ENCODE measurements at places on chromosomes 7 and 10.

GRCh38 chr10:132933308-132934042 is 8.9 kb downstream of the CFAP46 start:
- DNase-seq: no peak

DNA sequence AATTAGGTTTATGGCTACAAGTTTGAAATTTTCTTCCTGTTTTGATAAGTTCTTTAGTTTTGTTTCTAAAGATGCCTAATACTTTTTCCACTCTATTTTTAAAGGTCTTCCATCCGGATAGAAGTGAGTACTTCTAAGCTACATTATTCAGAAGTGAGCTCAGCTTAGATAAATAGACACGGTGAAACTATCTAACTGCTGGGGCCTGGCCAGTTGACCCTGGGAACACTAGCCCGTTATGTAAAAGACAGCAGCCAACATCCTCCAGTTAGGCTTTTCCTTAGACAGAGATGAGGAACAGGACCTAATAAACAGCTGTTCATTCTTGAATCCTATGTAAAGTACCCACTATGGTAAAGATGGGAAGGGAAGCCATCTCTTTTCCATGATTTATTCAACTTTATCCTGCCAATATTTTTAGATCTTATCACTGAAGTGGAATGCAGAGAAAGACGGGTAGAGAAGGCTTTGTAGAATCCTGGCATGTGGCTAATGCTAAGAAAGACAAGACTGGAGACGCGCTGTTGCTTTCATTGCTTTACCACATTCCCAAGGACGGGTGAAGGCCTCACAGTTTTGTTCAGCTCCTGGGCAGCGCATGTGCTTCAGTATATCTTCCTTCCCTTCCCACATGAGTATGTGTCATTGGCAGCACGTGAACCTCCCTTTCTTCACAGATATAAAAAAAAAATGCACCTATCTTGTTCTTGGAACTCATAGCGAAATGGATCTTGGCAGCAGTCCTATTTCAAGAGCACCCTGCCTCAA is 340.0 kb upstream of the MEOX2 start:
- no peak for DNase-seq

DNA sequence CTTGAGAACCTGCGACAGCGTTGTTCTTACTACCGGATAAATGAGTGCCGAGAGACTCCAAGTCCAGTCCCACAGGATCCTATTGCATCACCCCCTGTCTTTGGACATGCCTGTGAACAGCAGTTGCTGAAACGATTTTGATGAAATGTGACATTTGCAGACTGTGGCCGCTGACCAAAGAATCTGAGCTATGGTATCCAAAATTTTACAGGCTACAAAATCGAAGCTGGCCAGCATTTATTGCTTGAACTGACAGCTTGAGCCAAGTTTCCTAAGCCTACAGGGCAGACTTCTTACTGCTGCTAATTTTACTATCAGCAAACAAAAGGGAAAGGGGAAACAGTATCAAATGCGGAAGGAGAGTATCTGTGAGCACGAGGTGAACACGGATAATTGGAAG is 12.1 kb upstream of the NPVF start:
- no peak for DNase-seq

DNA sequence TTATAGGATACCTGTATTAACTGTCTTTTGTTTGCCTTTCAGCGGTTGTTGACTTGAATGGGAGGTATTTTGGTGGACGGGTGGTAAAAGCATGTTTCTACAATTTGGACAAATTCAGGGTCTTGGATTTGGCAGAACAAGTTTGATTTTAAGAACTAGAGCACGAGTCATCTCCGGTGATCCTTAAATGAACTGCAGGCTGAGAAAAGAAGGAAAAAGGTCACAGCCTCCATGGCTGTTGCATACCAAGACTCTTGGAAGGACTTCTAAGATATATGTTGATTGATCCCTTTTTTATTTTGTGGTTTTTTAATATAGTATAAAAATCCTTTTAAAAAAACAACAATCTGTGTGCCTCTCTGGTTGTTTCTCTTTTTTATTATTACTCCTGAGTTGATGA is 26.6 kb downstream of the RBM17 start:
- no peak for DNase-seq

DNA sequence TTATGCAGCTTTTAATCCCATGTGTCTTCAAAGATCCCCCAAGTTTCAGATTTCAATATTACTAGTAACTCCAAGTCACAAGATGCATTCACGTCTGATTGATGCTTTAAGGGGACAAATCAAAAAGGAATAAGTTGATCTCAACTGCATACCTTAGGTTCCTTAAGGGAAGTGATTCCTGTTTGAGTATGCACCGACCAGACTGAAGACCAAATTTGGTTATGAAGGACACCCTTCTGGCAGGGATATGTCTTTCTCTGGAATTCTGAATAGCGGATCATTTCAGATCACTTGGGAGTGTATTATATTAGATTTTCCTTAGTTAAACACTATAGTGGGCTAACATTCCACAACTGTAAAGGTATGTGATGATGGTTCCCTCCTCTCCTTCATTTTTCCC is 4.3 kb downstream of the KIF5B start:
- DNase-seq: no peak

DNA sequence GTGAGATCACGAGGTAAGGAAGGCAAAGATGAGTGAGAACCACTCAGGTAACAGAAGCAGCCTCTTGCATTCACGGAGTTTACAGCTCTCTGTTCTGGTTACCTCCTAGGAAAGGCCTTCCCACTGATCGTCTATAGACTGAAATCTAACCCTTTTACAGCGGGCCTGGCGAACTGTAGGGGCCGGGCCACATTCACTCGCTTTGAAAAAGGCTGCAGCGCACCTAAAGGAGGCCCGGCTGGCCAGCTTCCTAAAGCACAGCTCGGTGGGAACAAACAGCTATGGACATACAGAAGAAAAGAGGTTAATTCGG is 565 bp downstream of the ATP5MK start:
- no peak for DNase-seq

DNA sequence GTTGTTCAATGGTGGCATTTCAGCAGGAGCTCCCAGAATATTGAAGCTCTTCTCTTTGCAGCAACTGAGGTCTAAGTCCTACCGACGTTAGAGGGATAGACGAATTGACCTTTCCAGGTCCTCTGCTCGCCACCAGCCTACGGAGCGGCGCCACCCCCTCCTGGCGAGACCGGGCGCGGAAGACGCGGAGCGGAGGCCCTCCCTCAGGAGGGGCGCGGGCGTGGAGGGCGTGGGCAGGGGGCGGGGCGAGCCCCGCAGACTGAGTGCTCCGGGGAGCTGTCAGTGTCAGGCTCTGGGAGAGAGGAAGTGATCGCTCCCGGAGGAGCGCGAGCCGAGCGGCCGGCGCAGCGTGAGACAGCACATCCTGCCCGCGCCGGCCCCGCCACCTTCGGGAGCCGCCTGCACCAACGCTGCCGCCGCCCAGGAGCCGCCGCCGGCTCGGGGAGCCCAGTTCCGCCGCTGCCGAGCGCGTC is at the start of gene DYNC1I1:
DYNC1I1 (plus strand) TSS at position 257 of the 473 bp plus-strand sequence. CDS start 32,176 bp downstream, outside the sequence.
- no peak for DNase-seq

- no peak for DNase-seq
These were observed 42.7 kb downstream of the PRF1 start for GRCh38 chr10:70559861-70560260.

DNA sequence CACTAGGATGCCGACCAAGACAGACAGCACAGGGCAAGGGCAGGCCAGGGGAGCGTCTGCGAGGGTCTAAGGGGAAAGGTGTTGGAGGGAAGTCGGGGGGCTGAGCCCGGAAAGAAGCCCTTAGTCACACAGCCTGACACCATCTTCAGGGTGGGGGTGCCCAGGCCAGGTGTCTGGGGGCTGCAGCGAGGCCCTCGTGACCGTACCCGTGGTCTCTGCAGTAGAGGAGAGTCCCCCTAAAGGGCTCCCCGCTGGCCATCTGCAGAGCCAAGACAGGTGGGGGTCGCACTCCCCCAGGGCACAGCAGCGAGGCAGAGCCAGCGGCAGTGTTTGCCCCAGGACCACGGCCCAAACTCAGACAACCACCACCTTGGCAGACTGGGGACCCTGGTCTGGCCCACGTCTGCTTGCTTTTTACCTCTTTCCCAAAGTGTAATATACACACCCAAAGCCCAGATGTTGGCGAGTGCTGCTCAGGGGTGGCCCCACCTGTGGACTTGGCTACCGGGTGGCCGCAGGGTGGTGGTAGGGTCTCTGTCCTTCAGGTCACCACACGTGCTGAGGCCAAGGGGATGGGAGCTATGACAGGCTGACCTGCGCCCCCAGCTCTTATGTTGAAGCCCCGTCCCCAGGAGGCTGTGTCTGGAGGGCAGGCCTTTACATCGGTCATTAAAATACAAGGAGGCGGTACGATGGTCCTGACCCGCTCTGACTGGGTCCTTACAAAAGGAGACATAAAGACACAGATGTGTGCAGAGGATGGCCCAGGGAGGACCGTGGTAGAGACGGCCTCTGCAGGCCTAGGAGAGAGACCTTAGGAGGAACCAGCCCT is 107.4 kb downstream of the DNAJB6 start:
- DNase-seq: no peak

DNA sequence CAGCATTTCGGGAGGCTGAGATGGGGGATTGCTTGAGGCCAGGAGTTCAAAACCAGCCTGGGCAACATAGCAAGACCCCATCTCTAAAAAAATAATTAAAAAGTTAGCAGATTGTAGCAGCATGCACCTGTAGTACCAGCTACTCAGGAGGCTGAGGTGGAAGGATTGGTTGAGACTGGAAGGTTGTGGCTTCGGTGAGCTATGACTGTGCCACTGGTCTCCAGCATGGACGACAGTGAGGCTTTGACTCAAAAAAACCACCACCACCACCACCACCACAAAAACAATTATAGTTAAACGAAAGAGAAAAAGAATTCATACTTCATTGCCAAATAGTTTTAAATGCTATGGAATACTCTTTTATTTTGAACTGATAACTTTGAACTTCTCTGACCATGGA is 63.4 kb downstream of the VTI1A start:
- DNase-seq: no peak

GRCh38 chr7:927031-927671 is 27.3 kb downstream of the ADAP1 start:
- DNase-seq: no peak

DNA sequence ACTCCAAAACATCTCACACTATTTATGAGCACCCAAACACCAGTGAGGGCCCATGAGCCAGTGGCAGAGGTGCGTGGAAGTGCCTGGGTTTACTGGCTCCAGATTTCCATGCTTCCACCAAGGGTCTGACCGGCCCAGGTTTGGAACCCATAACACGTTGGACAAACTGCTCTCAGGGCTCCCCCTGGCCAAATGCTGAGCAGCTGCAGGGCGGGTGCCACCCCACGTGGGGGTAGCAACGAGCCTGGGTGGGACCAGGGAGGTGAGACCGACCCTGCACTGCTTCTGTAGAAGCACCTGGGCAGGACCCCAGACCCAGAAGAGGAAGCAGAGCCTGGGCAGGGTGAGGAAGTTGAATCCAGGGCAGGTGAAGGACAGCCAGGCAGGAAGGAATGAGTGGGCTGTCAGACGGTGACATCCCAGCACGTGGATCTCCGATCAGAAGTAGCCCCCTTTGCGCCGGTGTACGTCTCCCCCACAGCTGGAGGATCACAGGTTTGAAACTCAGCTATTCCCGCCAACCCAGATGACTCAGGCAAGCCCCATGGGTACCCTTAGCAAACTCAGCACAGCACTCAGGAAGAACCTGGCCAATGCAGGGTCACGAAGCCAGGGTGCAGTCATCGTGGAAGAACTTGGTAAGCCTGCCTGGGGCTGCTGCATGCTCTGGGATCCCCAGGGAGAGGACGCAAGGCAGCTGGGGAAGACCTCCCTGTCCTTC is 100.4 kb upstream of the DDC start:
- DNase-seq: no peak

GRCh38 chr10:127250031-127250430 is 53.6 kb upstream of the INSYN2A start:
- no peak for DNase-seq

- DNase-seq: no peak
These were observed 624 bp upstream of the CEP55 start for GRCh38 chr10:93495654-93496321.

- DNase-seq: no peak
These were observed 35.3 kb upstream of the SEMA3C start for GRCh38 chr7:80954191-80954590.

DNA sequence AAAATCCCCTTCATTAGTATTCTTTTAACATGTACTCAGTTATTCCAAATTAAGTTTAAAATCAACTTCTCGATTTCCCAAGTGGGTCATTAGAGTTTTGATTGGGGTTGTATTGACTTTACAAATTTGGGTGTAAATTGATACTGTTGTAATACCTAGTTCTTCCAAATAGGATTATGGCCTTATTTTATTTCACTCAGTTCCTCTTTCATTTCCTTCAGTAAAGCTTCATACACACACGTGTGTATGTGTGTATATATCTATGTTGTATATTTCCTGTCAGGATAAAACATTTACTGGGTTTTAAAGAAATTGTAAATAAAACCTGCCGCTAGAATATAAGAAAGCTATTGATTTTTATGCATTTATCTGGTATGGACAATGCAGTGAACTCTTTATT is 15.9 kb downstream of the YME1L1 start:
- DNase-seq: no peak

- DNase-seq: no peak
These were observed 103.2 kb downstream of the NRBF2 start for GRCh38 chr10:63236113-63236935.

All from stimulated activated CD8-positive, alpha-beta memory T cell treated with anti-CD3 and anti-CD28 coated beads, Interleukin-4, amount 100 ng/mL, for 1 hour (primary cell).